ENCODE measurements at places on chromosomes 13 and 19. TPM values are rescaled to one million over a fixed set of nuclear protein-coding genes. Genes with fewer than 3 reads are reported as not detected.

DNA sequence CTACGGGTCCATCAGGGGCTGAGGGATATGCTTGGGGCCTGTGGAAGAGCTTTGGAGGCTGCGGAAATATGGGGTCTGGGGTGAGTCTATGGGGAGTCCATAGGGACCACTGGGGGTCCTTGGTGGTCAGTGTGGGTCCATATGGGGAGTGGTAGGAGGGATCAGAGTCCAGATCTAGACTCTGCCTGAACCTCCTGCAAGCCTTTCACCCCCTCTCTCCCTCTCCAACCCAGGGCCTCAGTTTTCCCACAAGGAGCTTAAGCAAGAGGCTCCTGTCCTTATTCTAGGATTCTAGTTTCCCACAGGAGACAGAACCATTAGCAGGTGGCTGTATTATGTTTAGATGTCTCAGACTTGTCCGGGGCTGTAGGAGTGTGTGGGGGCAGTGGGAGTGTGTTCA lies 161.9 kb upstream of the TSHZ3 start:
- DNase-seq: no peak

CYP2F1 gene
- not detected for total RNA-seq

GRCh38 chr13:38002606-38003005 lies 133.0 kb upstream of the TRPC4 start:
- DNase-seq: no peak

GRCh38 chr19:13430790-13431582 lies 75.3 kb downstream of the CACNA1A start:
- DNase-seq: peak; percentile 47

- DNase-seq: no peak
Observed at GRCh38 chr13:109867766-109868165, 81.4 kb upstream of the IRS2 start.

GRCh38 chr13:85864963-85865530 lies 65.8 kb upstream of the SLITRK6 start:
- DNase-seq: no peak

KCNRG gene
- 0.32 TPM for total RNA-seq

ERICH6B gene
- not detected for total RNA-seq

- DNase-seq: no peak
Observed at GRCh38 chr13:96492766-96493165, 402.9 kb downstream of the HS6ST3 start.

DNA sequence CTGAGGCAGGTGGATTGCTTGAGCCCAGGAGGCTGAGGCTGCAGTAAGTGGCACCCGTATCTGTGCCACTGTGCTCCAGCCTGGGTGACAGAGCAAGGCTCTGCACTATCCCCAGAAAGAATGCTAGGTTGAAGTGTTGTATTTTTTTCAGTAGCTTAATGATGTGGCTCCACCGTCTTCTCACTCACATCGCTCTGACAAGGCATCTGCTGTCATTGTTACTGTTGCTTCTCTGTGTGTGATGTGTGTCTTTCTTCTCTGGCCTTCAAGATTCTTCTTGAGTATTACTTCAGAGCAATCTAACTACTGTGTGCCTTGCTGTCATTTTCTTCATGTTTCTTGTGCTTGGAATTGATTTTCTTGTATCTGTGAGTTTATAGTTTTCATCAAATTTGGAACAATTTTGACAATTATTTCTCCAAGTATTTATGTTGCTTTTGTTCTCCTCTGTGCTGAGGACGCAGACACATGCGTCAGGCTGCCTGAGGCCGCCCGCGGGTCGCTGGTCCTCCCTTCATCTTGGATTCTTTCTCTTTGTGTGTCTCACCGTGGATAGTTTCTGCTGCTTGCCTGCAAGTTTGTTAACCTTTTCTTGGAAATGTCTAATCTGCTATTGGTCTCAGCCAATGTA lies 10.8 kb downstream of the ADPRHL1 start:
- DNase-seq: peak; percentile 15

DNA sequence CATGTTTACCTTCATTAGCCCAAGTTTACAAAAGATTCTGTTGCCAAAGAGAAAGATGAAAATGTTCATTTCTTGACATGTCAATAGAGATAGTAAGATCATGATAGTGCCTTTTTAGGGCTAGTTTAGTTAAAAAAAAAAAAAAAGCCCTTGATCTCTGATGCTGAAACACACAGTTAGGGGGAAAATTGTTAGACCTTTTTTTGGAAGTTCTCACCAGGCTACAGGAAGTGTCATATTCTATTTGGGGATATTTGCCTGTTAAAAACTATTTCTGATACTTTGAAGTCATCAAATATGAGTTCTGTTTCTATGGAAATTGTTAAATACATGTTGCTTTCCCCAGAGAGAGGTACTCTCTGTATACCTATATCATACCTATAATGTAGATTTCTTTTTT lies 21.6 kb downstream of the SLAIN1 start:
- no peak for DNase-seq

BEST2 gene
- not detected for total RNA-seq

- DNase-seq: no peak
Observed at GRCh38 chr19:31351855-31352195, 2.6 kb upstream of the TSHZ3 start.

PRODH2 gene
- total RNA-seq: not detected

CLIP3 gene
- total RNA-seq: 4.1 TPM

- no peak for DNase-seq
Observed at GRCh38 chr19:14545716-14546082, 16.3 kb downstream of the TECR start.

DNA sequence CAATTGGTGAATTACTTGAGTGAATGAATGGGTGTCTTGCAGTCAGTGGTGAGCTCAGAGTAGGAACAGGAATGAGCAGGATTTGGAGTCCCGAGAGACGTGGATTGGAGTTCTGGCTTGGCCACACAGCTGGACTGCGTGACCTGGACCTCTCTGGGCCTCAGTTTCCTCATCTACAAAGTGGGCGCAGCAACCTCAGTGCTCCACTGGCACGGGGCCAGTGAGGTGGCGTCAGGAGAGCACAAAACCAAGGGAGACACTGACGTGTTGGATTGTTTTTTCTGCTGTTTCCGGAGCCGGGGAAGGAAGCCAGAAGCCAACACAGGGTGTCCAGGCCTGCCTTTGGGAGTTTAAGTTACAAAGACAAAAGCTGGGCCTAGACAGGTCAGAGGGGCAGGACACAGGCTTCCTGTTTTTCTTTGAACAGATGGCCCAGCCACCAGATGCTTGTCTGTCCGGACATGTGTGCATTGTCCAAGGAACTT lies 6.5 kb upstream of the DOCK6 start:
- peak; percentile 85 for DNase-seq

FREM2 gene
- total RNA-seq: 0.03 TPM

DNA sequence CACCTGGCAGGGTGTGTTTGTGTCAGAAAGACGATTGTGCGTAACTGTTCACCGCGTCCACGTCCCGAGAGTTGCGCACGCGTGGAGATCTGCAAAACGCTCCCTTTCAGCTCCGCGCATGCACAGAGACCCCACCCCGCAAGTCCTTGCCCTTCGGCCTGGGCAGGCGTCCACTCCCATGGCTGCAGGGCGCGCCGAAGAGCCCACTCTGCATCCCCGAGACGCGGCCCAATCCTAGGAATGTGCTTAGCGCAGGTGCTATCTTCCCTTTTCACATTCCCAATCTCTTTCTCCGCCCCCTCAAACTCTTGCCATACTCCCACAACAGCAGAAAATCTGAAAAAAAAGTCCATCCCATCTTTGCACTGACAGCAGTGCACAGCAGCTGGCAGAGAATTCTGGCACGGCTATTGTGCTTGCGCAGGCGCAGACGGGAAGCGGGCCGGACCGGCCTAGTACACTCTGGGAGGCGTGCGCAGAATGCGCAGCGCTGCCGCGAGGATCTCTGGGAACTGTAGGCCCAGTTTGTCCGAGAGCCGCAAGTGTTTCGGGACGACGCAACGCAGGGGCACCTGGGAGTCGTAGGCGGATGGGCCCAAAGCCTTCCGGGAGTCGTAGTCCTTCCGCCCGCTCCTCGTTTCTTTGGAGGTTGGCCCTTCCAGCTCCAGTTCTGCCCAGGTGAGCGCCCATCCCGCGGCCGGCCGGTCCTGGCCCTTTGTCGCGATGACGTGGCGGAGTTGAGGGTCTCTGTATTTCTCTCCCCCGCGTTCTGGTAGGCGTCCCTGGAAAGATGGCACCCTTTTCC lies 23.1 kb downstream of the ZNF175 start:
- DNase-seq: peak; percentile 100

DNA sequence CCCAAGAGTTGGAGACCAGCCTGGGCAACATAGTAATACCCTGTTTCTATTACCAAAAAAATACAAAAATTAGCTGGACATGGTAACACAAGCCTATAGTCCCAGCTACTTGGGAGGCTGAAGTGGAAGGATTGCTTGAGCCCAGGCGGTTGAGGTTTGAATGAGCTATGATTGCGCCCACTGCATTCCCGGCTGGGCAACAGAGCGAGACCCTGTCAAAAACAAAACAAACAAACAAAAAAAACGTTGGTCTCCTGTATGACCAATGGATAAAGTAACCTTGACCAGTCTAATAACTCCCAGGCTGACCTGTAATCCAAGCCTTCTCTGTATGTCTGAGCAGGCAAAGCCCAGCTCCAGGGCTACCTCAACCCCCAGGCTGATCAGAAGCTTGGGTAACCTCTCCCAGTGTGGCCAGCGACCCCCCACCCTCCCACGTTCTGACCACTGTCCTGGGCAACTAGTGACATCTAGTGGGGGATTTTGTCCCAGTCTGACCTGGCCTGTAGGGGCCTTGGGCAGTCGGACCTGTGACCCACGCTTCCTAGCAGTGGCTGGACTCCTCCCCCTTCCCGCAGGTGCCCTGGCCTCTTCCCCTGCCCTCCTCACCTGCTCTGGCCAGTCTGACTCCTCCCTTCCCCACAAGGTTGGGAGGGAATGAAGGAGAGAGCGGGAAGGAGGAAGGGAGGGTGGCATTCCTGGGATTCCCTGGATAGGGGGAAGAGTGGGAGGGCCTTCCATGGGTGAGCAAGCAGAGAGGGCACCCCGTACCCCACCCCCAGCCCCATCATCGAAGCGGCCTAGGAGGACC lies 1.0 kb upstream of the BCAM start:
- no peak for DNase-seq

DNA sequence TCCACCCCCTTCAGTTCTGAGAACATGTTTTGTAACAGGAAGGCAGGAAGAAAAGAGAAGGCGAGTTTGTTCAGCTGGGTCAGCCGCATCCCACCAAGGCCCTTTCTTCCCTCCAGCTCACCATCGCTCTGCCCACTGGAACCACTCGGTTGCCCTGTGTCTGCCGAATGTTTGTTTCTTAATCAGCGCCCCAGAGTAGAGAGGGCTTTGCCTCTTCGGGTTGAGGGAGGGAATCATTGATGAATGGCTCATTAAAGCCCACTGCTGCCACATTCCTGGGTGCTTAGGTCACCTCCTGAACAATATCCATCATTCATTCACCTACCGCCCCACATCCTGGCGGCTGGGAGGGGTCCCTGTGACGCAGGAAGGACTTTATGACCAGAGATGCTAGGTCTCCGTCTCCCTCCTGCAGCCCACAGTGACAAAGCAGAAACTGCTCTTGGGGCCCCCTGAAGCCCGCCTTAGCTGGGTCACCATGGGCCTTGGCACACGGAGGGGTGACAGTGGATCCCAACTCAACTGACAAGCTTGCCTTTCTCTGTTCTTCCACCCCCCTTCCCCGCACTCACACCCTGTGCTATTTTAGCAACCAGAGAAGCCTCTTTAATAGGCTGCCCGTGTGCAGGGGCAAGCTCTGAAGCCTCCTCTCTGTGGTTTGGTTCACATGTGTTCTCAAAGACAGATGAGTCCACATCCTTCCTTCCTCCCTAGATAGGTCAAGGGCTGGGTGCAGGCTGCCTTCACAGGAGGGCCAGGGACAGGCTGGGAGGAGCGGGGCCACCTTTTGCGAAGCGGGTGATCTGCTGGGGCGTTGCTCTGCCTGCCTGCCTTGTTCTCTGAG lies 46.2 kb downstream of the ACTN4 start:
- DNase-seq: no peak

DNA sequence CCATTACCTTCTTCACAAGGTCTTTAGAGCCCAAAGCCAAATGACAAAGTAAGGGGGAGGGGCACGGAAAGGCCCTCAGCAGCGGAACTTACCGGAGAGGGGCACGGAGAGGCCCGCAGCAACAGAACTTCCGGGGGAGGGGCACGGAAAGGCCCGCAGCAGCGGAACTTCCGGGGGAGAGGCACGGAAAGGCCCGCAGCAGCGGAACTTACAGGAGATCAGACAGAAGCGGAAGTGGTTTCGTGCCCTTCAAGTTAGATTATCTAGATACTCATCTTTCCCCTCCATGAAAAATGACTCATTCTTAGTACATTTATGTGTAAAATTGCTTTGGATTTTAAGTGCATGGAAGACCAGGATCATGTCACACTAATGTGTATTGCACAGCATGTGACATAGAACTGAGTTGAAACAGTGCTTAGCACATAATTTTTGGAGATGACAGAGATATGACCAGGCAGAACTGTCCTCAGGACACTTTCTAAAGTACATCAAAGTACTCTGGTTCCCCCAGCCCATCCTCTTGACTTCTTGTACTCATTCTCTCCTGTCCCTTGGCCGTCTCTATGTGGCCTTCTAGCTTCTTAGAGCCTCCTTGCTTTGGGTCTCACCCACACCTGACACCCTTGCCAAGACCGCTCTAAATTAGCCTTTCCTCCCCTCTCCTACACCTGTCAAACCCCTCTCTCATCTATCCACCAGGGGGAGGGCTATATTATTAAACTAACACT lies 25.7 kb upstream of the TPTE2 start:
- peak; percentile 52 for DNase-seq

DNA sequence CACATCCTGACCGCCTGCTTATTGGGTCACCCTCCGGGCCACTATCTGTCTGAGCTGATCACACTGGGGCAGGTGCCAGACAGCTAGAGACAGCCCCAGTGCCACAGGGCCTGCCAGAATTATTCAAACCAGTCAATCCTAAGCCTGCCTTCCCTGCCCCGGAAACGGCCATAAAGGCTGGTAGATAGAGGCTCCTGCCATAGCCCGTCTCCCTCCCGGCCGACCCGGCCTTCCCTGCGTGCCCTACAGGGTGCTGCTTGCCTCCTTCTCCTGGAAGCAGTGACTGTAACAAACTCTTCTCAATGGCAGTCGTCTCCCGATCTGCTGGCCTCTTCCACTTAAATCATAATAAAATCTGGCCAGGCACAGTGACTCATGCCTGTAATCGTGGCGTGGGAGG lies 158.6 kb upstream of the SOX1 start:
- no peak for DNase-seq

PPM1N gene
- total RNA-seq: 0.75 TPM

DNA sequence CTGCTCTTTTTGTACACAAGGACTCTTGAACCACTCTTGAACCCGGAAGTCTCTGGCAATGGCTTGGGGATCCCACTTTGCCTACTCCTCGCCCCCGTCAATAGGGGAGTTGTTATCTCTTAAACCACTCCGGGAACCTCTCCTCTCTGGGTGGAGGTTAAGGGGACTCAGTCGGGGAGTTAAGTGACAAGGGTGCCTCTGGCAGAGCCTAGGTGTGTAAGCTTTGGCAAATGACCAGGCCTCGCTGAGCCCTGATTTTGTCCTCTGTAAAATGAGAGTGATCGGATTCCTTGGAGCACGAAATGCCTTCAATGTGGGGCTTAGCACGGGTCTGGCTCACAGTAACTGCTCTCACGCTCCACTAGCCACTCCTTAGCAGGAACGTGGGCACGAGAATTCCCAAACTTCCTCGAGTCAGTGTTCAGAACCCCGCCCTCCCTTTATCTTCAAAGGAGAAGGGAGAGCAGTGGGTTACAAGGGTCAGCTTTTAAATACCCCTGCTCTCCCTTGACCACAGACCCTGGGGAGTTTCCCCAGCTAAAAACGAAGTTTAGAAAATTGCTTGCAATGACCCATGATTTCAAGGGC lies 193.3 kb downstream of the KATNAL1 start:
- DNase-seq: no peak

LYPD5 gene
- 0.89 TPM for total RNA-seq

Data from Right ventricle myocardium superior (tissue), 1 donor.